Sigmoid colon (tissue), 7 donors: ENCODE measurements at places on chromosomes 6 and 20. TPM values are rescaled to one million over a fixed set of nuclear protein-coding genes. Genes with fewer than 3 reads are reported as not detected.

- H3K27me3 ChIP-seq = no peaks in the 10 kb centered on the region
- H3K27ac ChIP-seq = peak overlapping the region; percentile 76
- H3K4me3 ChIP-seq = no peak overlapping the region
- H3K36me3 ChIP-seq = peaks cover 49% of the 10 kb centered on the region
- no peak for DNase-seq
- peaks cover 56% of the 10 kb centered on the region for H3K4me1 ChIP-seq
Measured at GRCh38 chr6:137874204-137875057, 7.4 kb downstream of the TNFAIP3 start.

DNA sequence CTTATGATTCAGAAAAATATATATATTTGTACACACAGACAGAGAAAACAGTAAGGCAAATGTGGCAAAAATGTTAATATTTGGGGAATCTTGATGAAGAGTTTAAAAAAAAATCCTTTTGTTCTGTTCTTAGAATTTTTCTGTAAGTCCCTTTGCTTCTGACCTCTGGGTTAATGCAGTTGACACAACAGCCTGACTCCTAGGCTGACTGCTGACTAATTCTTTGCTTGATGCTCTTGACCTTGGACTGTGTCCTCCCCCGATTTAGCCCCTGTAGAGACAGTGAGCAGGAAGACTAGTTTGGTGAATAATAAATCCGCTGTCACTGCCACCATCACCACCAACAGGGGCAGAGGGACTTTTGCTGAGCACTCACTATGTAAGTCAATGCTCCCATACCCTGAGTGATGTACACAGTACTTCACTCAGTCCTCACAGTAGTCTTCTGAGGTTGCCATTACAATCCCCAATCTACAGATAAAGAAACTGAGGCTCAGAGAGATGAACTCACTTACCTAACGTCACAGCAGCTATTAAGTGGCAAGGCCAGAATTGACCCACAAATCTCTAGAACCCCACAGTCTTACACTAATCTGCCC, 71.7 kb downstream of the SNX5 start:
- H3K4me3 ChIP-seq = no peak overlapping the region
- no peaks in the 10 kb centered on the region for H3K27me3 ChIP-seq
- no peaks in the 10 kb centered on the region for H3K36me3 ChIP-seq
- DNase-seq = peak; percentile 57
- peak overlapping the region; percentile 84 for H3K27ac ChIP-seq
- H3K4me1 ChIP-seq = peaks cover 30% of the 10 kb centered on the region

DNA sequence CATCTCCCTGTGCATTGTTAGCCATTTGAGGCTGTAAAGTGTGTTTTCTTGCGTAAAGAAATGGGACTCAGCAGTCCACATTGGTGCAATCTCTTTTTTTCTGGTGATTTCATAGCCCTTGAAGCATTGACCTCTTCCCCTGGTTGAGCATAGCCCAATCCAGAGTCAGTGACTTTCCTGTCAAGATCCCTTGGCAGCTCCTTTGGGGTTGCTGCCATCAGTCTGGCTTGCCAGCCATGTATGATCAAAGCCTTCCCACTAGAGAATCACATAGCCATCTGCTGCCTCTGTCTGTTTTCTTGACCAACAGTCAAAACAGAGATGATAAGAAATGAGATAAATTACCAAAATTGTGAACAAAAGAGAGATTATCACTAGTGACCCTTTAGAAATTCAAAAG, 19.6 kb downstream of the HLA-A start:
- H3K36me3 ChIP-seq = no peaks in the 10 kb centered on the region
- H3K27me3 ChIP-seq = no peaks in the 10 kb centered on the region
- DNase-seq = no peak
- H3K4me3 ChIP-seq = no peak overlapping the region
- H3K27ac ChIP-seq = no peak overlapping the region
- H3K4me1 ChIP-seq = peaks cover 30% of the 10 kb centered on the region

GRCh38 chr20:4873396-4873795, 127.9 kb downstream of the SLC23A2 start:
- no peak overlapping the region for H3K27ac ChIP-seq
- H3K4me3 ChIP-seq = no peak overlapping the region
- peaks cover 56% of the 10 kb centered on the region for H3K36me3 ChIP-seq
- H3K27me3 ChIP-seq = no peaks in the 10 kb centered on the region

DNA sequence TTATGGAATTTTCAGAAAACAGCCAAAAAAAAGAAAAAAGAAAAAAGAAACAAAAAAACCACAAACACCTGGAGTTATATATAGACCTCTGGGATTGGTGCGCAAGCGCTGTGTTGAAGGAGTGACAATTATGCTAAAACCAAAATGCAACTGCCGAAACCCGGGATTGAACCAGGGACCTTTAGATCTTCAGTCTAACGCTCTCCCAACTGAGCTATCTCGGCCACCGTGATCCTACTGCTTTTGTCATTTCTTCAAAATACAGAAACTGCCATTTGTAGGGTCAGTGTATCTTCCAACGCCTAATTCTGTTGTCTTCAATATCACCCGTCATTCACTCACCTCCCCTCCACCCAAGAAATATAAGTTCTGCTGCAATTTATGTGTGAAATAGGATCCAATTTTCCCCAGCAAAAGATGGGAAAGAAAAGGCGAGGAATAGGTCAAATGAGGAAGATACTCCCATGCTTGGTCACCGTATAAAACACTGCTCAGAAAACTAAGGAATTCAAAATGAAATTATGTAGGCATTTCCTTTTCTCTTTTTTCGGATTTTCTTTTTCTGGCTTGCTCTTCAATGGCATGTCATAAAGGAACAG, 116.0 kb downstream of the TRIM27 start:
- DNase-seq = no peak
- H3K4me3 ChIP-seq = no peak overlapping the region
- H3K36me3 ChIP-seq = no peaks in the 10 kb centered on the region
- no peaks in the 10 kb centered on the region for H3K4me1 ChIP-seq
- H3K27ac ChIP-seq = no peak overlapping the region

TBX18 gene
- 2.5 TPM for total RNA-seq

TPX2 gene
- not detected for total RNA-seq

OSER1 gene
- total RNA-seq = 47.4 TPM
